ENCODE measurements at places on chromosomes 4 and X.

DNA sequence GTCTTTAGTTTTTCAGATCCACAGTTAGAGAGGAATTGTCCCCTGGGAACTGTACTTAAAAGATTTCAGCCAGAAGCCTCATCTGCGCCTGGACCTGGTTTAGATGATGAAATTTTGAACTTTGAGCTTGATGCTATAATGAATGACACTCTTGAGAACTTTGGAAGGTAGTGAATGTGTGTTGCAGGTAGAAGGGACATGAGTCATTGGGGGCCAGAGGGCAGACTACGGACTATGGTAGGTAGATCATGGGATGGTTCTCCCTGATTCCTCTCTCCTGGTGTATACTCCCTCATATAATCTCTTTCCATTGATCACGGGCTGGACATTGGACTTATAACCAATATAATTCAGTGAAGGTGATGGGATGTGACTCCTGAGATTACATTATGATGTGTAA lies 38.9 kb upstream of the GLRA3 start:
- no peak for DNase-seq

DNA sequence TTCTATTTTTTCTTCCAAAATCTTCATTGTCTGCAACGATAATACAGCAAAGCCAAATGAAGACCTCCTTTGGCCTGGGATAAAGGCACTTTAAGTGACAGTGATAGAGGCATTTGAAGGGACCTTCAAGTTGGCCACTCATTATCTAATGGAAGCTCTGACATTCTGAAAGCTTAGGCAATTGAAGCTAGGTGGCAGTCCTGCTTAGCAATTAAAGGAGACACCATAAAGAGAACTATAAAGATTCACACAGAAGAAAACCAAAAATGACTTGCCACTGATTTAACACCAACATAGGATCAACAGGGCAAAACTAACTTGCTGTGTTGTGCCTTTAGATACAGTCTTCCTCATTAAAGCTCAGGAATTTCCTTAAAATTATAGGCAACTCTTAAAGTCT lies 103.3 kb upstream of the TSPAN7 start:
- no peak for DNase-seq

DNA sequence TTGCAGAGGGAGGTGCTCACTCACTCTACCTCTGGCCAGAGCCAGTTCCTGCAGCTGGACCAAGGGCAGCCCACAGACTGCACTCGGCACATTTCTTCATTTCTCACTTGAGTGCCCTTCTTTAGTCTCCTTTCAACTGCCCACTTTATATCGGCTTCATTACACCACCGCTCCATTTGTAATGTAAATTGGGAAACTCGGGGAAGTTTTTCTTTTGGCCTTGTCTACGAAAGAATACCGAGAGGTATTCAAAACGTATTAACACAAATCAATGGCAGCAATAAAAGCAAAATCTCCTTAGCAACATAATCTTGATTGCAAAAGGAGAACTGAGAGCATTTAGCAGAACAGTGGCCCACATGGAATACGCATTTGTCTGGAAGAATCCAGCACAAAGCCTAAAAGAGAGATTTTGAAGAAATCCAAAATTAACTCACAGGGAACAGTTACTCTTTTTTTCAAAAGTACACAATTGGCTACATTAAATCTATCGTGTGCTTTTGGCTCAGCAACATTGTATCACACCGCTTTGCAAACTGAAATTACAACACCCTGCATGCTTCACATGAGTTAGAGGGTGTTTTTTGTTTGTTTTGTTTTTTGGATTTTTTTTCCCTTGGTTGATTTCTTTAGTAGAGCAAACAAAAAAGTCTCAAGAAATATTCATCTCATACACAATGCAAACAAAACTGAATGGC lies 62.6 kb downstream of the CHIC2 start:
- no peak for DNase-seq

GRCh38 chr4:72468904-72469502 lies 100.0 kb downstream of the ADAMTS3 start:
- no peak for DNase-seq

DNA sequence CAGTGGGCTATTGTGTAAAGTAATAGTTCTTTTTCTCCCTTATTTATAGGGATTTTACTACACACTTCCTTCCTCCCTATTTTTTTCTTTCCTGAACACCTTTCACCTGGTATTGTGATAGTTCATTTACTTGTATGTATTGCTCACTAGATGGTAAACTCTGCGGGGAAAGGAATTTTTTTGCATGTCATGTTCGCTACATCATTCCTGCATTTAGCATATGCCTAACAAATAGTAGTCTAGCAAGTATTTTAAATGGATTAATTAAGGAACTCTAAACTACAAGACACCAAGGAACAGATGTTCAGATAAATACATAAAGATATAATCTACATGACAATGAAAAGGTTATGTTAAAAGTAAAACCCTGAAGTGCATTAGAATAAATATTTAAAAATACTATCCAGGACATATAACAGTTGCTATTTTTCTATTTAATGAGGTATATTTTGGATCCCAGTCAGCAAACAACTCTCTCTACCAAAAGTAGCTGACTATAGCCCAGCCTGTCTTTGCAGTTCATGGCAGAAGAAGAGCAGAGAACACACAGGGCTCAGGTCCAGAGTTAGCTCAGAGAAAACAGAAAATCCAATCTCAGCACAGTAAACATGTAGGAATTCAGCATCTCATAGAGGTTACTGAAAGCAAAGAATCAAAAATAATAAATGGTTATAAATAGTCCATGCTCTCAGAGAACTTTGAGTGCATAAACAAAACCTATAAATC lies 87.8 kb downstream of the PACRGL start:
- DNase-seq, result no peak

DNA sequence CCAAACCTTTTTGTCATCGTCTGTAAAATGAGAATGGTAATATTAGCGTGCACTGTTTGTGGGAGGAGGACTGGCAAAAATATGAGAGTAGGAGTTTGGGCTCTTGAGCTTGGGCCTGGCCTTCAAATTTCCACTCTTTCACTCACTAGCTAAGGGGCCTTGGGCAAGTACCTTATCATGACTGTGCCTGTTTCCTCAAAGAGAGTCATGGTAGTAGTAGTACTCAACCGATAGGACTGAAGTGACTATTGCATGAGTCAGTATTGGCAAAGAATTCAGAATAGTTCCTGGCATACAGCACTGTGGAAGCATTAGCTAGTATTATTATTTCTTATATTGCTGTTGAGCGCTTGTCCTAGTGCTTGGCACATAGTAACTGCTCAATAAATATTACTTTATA lies 16.0 kb upstream of the RBM3 start:
- peak; percentile 40 for DNase-seq

GRCh38 chr4:76989391-76990061 lies 40.0 kb downstream of the SEPTIN11 start:
- DNase-seq, result no peak

- no peak for DNase-seq
Measured at GRCh38 chrX:67872958-67873357, 329.1 kb downstream of the AR start.

GRCh38 chr4:138185859-138186645 lies 56.1 kb downstream of the SLC7A11 start:
- DNase-seq, result no peak

- no peak for DNase-seq
Measured at GRCh38 chr4:80225595-80225994, 28.3 kb downstream of the PRDM8 start.

DNA sequence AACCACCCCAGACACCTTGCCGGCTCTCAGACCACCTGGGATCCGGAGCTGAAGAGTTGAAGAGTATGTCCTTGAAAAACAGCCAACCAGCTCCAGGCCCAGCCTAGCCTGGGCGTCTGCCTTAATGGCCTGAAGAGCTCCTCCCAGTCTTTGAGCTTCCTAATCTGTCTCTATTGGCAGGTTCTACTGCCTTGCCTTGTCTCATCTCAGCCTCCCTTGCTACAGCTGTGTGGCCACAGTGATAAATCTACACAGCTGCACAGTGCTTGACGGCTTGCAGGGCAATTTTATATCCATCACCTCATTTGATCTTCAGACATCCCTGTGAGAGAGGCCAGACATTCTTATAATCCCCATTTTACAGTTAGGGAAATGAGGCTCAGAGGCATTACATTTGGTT lies 19.9 kb downstream of the AWAT2 start:
- DNase-seq, result no peak

- DNase-seq, result no peak
Measured at GRCh38 chrX:68090266-68090665, 343.0 kb downstream of the OPHN1 start.

GRCh38 chrX:133527415-133527814 lies 112.1 kb upstream of the GPC4 start:
- DNase-seq, result no peak

DNA sequence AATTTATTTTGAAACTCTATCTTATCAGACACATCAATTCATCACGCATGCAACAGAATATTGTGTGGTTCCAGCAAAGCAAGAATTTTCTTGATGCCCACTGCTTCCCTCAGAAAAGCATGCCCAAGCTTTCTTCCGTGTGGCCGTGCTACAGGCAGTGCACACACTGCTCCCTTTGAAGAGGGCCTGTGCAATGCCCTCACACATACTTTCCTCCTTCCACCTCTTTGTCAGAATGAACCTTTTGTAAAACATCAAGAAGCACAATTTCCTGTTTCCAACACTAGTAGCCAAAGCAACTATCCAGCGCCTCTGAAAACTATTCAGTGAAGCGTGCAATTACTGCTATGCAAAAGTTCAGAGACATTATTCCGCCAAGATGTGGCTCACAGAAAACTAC lies 201.7 kb downstream of the NLGN4X start:
- DNase-seq, result no peak

- no peak for DNase-seq
Measured at GRCh38 chrX:53286171-53286570, 4.8 kb upstream of the IQSEC2 start.

GRCh38 chrX:86148594-86148993 lies 343 bp downstream of the DACH2 start:
- no peak for DNase-seq

DNA sequence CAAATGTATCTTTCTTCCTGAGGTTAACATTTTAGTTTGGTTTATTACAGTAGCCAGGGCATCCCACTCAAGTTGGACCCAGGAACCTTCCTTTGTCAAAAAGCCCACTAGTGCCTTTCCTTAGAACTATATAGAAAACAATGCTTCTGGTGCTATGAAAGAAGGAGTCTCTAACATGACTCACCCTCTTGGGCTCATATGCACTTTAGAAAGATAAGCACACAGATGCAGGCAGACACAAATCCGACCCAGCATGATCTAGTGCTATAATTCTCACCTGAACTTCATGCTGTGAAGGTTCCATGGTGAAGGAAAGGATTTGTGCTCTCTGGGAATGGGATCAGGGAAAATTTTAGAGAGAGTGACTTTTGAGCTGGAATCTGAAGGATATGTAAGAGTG lies 289.4 kb downstream of the ANKRD50 start:
- DNase-seq, result no peak

Measured in GM04503 (cell line).